ENCODE measurements at places on chromosomes 4 and X. TPM values are rescaled to one million over a fixed set of nuclear protein-coding genes. Genes with fewer than 3 reads are reported as not detected.
A peak's percentile ranks its signal among the peaks of the same experiment; 100 is the strongest.

GRCh38 chrX:124348182-124348581 lies 1.8 kb downstream of the SH2D1A start:
- no peak for DNase-seq

- no peak for DNase-seq
Observed at GRCh38 chr4:20017070-20017776, 234.5 kb upstream of the SLIT2 start.

Gene TRMT44
- 13.5 TPM for total RNA-seq

Gene GNRHR
- total RNA-seq = 0.08 TPM

Gene XAGE2
- total RNA-seq = not detected

- no peak for DNase-seq
Observed at GRCh38 chr4:141348125-141348524, 127.4 kb downstream of the ZNF330 start.

- DNase-seq = no peak
Observed at GRCh38 chr4:182203872-182204411, 39.3 kb upstream of the TENM3 start.

- no peak for DNase-seq
Observed at GRCh38 chr4:2714061-2714770, 41.9 kb downstream of the TNIP2 start.

GRCh38 chr4:156931267-156931666 lies 40.3 kb downstream of the PDGFC start:
- peak; percentile 85 for DNase-seq

Gene ARX
- not detected for total RNA-seq

DNA sequence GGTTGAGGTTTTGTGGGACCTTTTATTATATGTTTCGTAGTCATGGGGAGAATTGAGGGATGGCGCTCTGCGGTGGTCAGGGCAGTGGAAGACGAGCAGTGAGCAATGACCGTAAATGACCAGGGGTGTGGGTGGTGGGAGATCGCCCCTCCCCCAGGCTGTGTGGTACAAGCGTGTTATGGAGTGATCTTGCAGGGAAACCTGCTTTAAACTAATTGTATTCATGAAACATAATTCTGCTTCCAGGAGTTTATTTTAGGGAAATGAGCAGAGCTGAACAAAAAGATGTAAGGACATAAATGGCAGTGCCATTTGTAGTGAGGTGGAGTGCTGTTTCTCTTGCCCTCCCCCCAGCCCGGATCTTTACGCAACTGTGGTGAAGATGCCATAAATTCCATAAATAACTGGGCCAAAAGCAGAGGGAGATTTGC lies 20.2 kb downstream of the GYG2 start:
- DNase-seq = peak; percentile 46

DNA sequence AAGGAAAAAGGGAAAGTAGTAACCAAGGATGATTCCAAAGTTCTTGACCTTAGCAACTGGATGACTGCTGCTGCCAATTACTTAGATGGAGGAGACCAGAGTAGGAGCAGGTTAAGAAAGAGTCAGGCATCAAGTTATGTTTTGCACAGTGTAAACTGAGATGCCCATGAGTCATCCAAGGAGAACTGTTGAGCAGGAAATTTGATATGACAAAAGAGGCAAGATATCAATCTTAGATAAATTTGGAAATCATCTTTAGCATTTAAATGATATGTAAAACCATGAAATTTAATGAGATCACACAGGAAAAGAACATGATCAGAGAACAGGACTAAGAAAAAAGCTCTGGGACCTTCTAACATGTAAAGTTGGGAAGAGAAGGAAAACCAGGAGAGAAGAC lies 361.3 kb downstream of the OPHN1 start:
- DNase-seq = peak; percentile 27

GRCh38 chr4:23232987-23233386 lies 540.2 kb downstream of the GBA3 start:
- DNase-seq = no peak

GRCh38 chr4:10861036-10861435 lies 176.5 kb upstream of the CLNK start:
- no peak for DNase-seq

Gene GAGE10
- not detected for total RNA-seq

DNA sequence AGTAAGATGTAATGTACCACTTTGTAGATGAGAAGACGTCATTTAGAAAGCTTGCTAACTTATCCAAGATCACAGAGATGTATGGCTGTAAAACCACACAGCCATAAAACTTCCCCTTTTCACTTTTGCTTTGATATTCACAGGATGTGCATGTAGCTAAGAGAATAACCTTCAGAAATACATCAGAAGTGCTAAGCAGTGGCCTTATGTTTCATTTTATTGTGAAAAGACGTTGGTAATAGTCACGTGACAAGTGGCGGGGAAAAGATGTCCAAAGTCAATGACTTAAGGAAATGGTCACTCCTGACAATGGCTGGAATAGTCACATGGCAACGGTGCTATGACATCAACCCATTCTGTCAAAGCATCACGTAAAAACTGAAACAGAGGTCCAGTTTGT lies 12.9 kb upstream of the WDR17 start:
- no peak for DNase-seq

GRCh38 chr4:165464376-165464775 lies 85.6 kb downstream of the CPE start:
- no peak for DNase-seq

GRCh38 chr4:86122404-86122803 lies 237.4 kb downstream of the MAPK10 start:
- no peak for DNase-seq

GRCh38 chr4:82256718-82257117 lies 117.1 kb downstream of the HNRNPD start:
- no peak for DNase-seq

- DNase-seq = no peak
Observed at GRCh38 chr4:41394481-41394894, 137.8 kb downstream of the UCHL1 start.

- peak; percentile 95 for DNase-seq
Observed at GRCh38 chrX:70454441-70455365, 10.1 kb downstream of the DLG3 start.

DNA sequence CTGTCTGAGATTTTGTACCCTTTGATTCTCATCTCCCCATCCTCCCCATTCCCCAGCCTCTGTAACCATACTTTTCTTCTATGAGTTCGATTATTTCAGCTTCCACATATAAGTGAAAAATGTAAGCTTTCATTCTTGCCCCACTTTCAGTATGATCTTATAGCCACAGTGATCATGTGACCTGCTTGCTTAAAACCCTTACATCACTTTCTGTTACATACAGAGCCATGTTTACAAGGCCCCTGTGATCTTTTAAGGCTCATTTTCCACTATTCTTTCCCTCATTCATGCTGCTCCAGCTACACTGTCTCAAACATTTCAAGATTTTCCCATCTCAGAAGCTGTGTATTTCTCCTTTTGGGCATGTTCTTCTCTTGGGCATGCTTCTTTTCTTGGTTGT lies 147.7 kb downstream of the DCK start:
- DNase-seq = no peak

DNA sequence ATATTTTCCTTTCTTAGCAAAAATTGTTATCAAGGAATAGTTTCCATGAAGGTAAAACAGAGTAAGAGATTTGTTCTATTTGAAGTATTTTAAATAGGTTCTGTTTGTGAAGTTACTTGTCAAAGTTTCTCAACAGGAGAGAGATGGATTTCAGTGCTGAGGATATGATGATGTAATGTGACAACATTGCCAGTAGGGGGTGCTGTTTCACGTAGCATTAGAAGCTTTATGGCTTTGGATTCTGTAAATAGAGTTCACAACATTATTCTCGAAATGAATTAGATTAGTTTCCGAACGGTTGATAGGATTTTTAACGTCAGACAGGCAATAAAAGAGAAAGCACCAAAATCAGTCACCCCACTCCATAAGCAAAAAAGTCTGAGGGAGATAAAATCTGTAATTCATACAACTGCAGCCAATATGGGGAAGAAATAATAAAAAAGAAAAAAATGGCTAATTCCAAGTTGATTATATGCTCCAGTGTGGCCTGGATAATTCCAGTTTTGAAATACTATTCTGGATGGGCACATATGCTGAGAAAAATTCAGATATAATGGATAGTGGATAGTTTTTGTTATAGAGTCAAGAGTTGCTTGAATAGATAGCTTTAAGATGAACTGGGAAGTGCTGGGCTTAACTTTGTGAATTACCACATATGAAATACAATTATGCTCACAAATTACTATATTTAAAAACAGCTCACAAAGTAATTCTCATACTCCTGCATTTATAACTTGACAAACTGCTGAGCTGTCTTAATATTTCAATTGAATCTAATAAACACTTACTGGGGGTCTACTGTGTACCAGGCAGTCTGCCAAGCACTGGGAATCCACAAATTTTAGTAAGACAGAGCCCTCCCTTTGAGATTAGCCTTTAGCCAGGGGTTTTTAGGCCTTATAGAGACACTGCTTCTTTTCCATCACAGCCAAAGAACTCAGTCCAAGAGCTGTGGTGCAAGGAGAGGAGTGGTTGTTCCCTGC lies 109.1 kb downstream of the GPAT3 start:
- peak; percentile 85 for DNase-seq

Gene SPANXD
- total RNA-seq = not detected

Gene FREM3
- not detected for total RNA-seq

Gene SMIM43
- total RNA-seq = not detected

DNA sequence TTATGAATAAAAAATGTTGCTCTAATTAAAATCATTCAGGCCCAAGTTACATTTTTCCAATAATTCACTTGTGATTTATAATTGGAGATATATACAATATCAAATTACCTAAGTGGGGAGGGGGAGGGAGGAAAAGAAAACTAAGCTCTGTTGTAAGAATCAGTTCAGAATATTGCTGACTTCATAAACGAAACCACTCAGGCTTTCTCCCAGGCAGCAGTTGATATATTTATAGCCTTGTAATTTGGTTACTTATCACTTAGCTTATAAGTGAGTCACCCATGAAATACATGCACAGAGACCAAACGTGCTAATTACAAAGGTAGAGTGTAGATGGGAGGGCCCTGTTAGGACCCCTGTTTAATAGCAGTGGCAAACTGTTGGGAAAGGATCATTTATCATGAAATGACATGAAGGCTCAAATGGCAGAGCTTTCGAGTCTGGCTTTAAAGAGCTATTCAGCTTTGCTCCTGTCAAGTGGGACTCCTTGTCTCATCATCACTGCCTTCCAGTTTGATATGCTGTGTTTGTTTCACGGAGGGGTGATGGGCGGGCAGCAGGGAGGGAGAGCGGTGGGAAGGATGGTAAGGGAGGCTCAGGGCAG lies 105.6 kb upstream of the PGRMC2 start:
- DNase-seq = no peak

GRCh38 chr4:152360045-152360410 lies 175.9 kb downstream of the FBXW7 start:
- DNase-seq = no peak

Gene FRG2
- total RNA-seq = 0.66 TPM

GRCh38 chrX:30483996-30484395 lies 93.6 kb downstream of the TASL start:
- no peak for DNase-seq

GRCh38 chrX:93422693-93423092 lies 250.7 kb downstream of the NAP1L3 start:
- no peak for DNase-seq

Gene CENPVL3
- total RNA-seq = not detected

Gene STPG2
- not detected for total RNA-seq

Gene IL21
- not detected for total RNA-seq

DNA sequence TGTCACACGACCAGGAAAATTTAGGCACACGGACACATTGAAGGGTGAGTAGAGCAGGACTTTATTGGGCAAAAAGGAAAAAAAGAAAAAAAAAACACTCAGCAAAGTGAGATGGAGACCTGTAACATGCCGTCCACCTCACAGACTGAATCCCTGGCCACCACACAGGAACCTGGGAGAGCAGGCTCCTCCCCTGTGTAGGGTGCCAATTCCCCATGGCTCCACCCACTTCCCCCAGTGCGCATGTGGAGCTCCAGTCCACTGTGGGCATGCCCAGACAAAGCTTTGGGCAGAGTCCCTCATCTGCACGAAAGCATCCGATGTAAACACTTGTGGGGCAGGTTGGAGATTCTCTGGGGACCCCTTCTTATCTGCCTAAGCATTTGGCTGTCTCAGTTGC lies 23.6 kb upstream of the CBR4 start:
- peak; percentile 79 for DNase-seq

DNA sequence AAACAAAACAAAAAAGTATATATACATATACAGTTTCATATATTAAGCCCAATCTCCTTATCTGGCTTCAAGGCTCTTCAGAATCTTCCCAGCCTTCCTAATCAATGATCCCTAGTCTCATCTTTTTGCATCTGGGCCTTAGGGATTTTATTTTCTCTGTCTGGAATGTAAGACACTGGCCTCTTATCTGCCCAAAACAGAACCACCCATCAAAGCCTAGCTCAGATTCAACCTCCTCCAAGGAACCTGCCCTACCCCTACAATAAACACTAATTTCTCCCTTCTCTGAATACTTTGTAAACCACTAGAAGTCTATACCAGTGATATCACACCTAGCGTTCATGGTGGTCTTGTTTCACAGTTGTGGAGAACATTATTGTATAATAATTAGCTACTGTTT lies 23.2 kb upstream of the GAB1 start:
- DNase-seq = no peak

- no peak for DNase-seq
Observed at GRCh38 chrX:11172415-11172814, 61.3 kb downstream of the HCCS start.

DNA sequence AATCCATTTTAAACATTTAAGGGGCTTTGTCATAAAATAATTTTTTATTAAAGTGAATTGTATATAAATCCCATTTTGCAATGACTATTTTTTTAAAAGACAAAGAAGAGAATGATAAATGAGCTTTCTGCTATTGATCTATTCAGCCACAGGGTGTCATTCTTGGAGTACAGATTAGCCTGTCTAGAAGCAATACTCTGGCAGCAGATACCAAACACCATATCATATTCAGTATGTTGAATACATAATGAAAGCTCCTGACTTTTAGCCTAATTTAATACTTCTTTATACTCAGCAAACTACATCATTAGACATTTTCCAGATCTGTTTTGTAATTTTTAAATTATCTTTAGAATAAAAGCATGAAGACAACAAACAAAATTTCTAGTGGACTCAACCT lies 496.3 kb downstream of the PDGFC start:
- DNase-seq = peak; percentile 63

GRCh38 chr4:94244829-94245185 lies 37.1 kb downstream of the SMARCAD1 start:
- DNase-seq = no peak
